ENCODE measurements at places on chromosomes 1 and 21. TPM values are rescaled to one million over a fixed set of nuclear protein-coding genes. Genes with fewer than 3 reads are reported as not detected.

DNA sequence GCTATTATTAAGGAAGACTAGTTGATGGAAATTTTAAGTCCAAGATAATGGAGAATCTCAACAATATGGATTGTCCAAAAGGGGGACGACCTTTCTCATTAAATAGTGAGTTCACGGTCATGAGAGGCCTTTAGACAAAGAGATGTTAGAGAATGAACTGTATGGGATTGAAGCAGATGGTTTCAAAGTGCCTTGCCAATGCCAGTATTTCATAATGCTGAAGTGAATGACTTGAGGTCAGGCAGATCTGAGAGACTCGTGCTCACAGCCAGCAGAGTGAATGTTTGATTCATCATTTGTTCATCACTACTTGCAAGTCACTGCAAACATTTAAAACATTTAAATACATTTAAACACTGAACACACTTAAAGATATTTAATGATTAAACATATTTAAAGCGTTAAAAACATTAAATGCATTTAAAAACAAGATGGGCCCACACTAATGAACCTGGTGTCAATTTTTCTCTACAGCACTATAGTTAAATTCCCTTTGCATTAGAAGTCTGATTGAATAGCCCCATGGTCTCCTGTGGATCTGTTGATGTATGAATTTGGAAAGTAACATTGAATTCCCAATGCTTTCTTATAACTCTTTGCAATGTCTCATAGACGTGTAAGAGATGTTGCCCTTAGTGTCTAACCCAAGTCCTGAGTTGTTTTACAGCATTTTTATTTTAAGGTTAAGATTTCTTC is 80.7 kb downstream of the TGFB2 start:
- no peak for DNase-seq

GRCh38 chr1:182193908-182194550 is 132.5 kb upstream of the ZNF648 start:
- DNase-seq, result no peak

The SRSF4 gene
- 68.9 TPM for polyA plus RNA-seq

GRCh38 chr1:167500283-167500860 is 18.0 kb downstream of the CD247 start:
- no peak for DNase-seq

- no peak for DNase-seq
Measured at GRCh38 chr1:200784576-200784975, 45.9 kb downstream of the CAMSAP2 start.

GRCh38 chr1:201648907-201649721 is 110.2 kb downstream of the NAV1 start:
- DNase-seq, result no peak

DNA sequence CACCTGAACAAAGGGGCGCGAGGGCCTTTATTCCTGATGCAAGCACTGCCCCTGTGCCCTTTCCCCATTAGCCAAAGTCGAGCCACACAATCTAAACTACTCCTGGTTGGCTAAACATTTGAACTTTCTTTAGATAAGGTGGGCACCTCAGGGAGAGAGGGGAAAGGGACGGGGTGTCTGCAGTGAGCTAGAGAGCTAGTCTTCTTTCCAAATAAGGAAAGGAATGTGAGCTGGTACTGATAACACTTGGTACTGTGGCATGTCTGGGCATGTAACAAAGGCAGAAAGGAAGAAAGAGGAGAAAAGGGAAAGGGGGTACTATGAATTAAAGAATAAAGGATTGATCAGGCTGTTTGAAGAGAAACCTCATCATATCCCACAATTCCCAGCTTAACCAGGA is 62.8 kb downstream of the OVGP1 start:
- no peak for DNase-seq

Measured in forelimb muscle (tissue), 1 donor.